ENCODE measurements at places on chromosomes 6 and 20. TPM values are rescaled to one million over a fixed set of nuclear protein-coding genes. Genes with fewer than 3 reads are reported as not detected.

CFB gene
- polyA plus RNA-seq, result not detected

- H3K27ac ChIP-seq, result no peak overlapping the region
- no peaks in the 10 kb centered on the region for H3K4me1 ChIP-seq
- DNase-seq, result no peak
- H3K27me3 ChIP-seq, result no peaks in the 10 kb centered on the region
- H3K36me3 ChIP-seq, result no peaks in the 10 kb centered on the region
These were observed 75.9 kb downstream of the FOXA2 start for GRCh38 chr20:22508426-22508825.

- no peak for DNase-seq
- no peaks in the 10 kb centered on the region for H3K4me1 ChIP-seq
- no peaks in the 10 kb centered on the region for H3K36me3 ChIP-seq
- no peaks in the 10 kb centered on the region for H3K27me3 ChIP-seq
- H3K4me3 ChIP-seq, result no peak overlapping the region
These were observed 57.7 kb downstream of the PXDC1 start for GRCh38 chr6:3693831-3694230.

CD24 gene
- 0.29 TPM for polyA plus RNA-seq

GOPC gene
- 5.2 TPM for polyA plus RNA-seq

GRCh38 chr20:34794006-34794585, 31.4 kb downstream of the NCOA6 start:
- H3K4me1 ChIP-seq, result peaks cover 4% of the 10 kb centered on the region
- peaks cover 30% of the 10 kb centered on the region for H3K36me3 ChIP-seq
- H3K4me3 ChIP-seq, result no peak overlapping the region
- no peak overlapping the region for H3K27ac ChIP-seq
- no peaks in the 10 kb centered on the region for H3K27me3 ChIP-seq
- DNase-seq, result no peak

- H3K36me3 ChIP-seq, result no peaks in the 10 kb centered on the region
- H3K27ac ChIP-seq, result no peak overlapping the region
- H3K4me3 ChIP-seq, result no peak overlapping the region
- H3K27me3 ChIP-seq, result peaks cover 19% of the 10 kb centered on the region
These were observed 7.0 kb upstream of the ID4 start for GRCh38 chr6:19830171-19830570.

- H3K27ac ChIP-seq, result no peak overlapping the region
- no peak overlapping the region for H3K4me3 ChIP-seq
- H3K4me1 ChIP-seq, result no peaks in the 10 kb centered on the region
- H3K36me3 ChIP-seq, result no peaks in the 10 kb centered on the region
- no peaks in the 10 kb centered on the region for H3K27me3 ChIP-seq
- no peak for DNase-seq
These were observed 905.4 kb upstream of the FLRT3 start for GRCh38 chr20:15242773-15243172.

DNA sequence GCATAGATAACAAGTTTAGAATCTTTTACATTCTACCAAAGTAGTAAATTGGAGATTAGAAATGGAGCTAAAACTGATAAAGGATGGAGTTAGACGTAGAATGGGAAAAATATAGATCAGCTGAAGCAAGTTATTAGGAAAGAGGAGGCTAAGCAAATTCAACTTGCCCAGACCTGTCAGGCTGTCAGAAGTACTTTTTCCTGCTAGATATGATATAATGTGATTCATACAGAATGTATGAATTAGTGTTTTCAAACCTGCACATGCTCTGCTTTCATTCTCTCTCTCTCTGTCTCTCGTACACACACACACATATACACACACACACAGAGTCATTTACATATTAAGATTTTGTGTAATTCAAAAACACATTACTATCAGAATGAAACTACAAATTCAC, 133.2 kb upstream of the HDGFL1 start:
- no peak overlapping the region for H3K27ac ChIP-seq
- no peak for DNase-seq
- no peaks in the 10 kb centered on the region for H3K27me3 ChIP-seq
- H3K4me3 ChIP-seq, result no peak overlapping the region
- no peaks in the 10 kb centered on the region for H3K36me3 ChIP-seq
- H3K4me1 ChIP-seq, result no peaks in the 10 kb centered on the region

DNA sequence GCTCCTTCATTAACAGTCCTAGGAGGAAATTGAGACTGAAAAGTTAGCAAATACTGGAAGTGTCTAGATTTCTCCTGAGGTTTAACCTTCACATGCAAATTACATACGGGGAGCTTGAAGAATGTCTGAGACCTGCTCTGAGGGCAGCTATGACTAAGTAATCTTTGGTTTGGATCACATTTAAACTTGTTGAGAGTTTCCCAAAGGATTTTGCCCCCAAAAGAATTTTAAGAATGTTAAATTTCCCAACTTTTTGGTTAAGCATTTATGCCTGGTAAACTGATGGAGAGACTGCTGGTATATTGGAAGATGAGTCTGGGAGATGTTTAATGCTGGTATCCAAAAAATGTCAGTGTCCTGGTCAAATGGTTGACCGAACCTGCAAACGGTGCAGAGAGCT, 97.0 kb downstream of the RREB1 start:
- peaks cover 8% of the 10 kb centered on the region for H3K36me3 ChIP-seq
- H3K4me3 ChIP-seq, result no peak overlapping the region
- DNase-seq, result no peak

CGA gene
- not detected for polyA plus RNA-seq
